Stimulated activated CD8-positive, alpha-beta memory T cell treated with anti-CD3 and anti-CD28 coated beads, Interleukin-4, amount 100 ng/mL, for 4 hours (primary cell): ENCODE measurements at places on chromosomes 6 and 20.
A peak's percentile ranks its signal among the peaks of the same experiment; 100 is the strongest.

GRCh38 chr6:54086439-54086838 lies 24.8 kb upstream of the MLIP start:
- DNase-seq, result no peak

DNA sequence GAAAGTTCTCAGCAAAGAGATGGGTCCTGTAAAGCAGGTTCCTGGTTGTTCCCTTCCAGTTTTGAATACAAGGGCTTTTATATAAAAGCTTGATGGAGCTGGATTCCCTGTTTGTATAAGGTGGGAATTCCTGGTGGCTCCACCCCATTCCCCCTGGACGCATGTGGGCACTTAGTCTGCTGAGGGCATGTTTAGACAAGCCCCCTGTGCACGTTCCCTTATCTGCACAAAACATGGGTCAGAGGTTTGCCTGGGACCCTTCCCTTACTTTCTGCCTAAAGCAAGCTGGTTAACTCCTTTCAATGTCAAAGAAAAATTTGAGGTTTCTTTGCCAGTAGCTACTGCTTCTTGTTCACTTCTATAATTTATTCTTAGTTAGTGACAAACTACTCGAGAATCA lies 181.1 kb downstream of the BCKDHB start:
- DNase-seq, result no peak

GRCh38 chr6:156928126-156928525 lies 150.9 kb downstream of the ARID1B start:
- DNase-seq, result no peak

DNA sequence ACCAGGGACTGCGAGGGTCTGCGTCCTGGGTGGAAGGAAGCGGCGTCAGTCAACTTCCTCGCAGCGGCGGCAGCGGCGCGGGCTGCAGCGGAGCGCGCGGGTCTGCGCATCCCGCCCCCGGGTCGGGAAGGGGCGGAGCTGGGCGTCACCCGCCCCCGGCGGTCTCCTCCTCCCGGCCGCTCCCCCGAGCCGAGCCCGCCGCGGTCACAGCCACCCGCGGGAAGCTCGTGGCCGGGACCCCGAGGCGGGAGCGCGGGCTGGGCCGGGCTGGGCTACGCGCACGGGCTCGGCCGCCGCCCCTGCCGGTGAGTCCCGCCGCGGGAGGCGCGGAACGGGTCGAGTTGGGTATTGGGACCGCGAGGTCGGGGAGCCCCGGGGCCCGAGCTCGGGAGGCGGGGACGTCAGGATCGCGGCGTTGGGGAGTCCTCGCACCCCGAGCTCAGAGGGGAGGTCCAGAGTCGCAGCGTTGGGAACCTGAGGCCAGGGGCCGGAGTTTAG lies at the start of gene PAQR8:
Gene PAQR8, plus strand, starts transcription at position 207 of the 498 bp plus-strand sequence. CDS start 41,063 bp downstream, outside the sequence.
- peak; percentile 52 for DNase-seq

- no peak for DNase-seq
These were observed 1.2 kb upstream of the PHACTR3 start for GRCh38 chr20:59603176-59603575.
